T-helper 17 cell (primary cell): ENCODE measurements at places on chromosomes 13 and 19.
A peak's percentile ranks its signal among the peaks of the same experiment; 100 is the strongest.

DNA sequence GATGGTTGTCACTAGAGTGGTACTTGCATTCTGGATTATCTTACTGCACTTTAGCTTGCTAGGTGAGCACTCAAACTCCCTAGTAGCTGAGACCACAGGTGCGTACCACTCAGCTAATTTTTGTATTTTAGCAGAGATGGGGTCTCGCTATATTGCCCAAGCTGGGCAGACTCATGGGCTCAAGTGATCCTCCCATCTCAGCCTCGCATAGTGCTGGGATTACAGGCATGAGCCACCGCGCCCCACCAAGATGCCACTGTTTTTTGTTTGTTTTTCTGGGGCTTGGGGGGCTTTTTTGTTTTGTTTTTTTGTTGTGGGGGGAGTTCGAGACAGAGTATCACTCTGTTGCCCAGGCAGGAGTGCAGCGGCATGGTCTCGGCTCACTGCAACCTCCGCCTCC, 17.8 kb downstream of the LYPD3 start:
- no peaks in the 10 kb centered on the region for H3K36me3 ChIP-seq
- DNase-seq = no peak
- H3K27me3 ChIP-seq = no peaks in the 10 kb centered on the region
- H3K4me1 ChIP-seq = peaks cover 20% of the 10 kb centered on the region
- H3K4me3 ChIP-seq = no peak overlapping the region
- peak overlapping the region; percentile 84 for H3K27ac ChIP-seq

GRCh38 chr19:21210037-21210621, 68.3 kb downstream of the ZNF431 start:
- H3K4me3 ChIP-seq = no peak overlapping the region
- H3K27ac ChIP-seq = no peak overlapping the region
- H3K36me3 ChIP-seq = peaks cover 3% of the 10 kb centered on the region
- H3K4me1 ChIP-seq = no peaks in the 10 kb centered on the region

- DNase-seq = no peak
- H3K4me3 ChIP-seq = no peak overlapping the region
- peaks cover 3% of the 10 kb centered on the region for H3K4me1 ChIP-seq
- no peak overlapping the region for H3K27ac ChIP-seq
These were observed 363.9 kb downstream of the MYO16 start for GRCh38 chr13:108993346-108993745.

DNA sequence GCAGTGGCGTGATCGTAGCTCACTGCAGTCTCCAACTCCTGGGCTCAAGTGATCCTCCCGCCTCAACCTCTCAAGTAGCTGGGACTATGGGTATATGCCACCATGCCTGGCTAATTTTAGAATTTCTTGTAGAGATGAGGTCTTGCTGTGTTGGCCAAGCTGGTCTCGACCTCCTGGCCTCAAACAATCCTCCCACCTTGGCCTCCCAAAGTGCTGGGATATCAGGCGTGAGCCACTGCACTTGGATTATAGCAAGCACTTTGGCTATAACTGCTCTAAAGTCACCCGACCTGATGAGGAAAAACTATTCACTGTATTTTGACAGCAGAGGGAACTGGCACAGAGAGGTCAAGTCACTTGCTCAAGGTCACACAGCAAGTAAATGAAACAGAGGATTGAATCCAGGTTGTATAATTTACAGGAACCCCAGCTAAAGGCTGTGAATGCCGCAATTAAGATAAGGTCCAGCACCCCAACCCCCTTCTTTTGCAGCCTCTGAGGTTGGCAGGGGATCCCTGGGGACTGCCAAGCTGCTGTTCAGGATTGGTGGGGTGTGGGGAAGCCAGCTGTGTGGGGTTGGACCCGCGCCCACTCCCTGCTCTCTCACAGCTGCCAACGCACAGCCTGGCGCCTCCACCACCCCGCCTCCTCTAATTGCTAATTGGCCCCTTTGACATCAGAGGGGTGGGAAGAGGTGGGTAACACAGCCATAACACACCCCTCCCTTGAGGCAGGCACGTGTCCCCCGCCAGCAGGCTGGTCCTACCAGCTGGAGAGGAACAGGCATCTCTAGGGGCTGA, 6.0 kb downstream of the TMIGD2 start:
- no peaks in the 10 kb centered on the region for H3K4me1 ChIP-seq
- H3K27me3 ChIP-seq = no peaks in the 10 kb centered on the region
- H3K36me3 ChIP-seq = no peaks in the 10 kb centered on the region

DNA sequence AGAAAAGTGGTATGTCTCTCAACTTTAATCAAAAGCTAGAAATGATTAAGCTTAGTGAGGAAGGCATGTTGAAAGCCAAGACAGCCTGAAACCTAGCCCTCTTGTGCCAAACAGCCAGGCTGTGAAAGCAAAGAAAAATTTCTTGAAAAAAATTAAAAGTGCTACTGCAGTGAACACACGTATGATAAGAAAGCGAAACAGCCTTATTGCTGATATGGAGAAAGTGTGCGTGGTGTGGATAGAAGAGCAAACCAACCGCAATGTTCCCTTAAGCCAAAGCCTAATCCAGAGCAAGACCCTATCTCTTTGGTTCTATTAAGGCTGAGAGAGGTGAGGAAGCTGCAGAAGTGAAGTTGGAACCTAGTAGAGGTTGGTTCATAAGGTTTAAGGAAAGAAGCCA, 96.4 kb downstream of the ZDHHC20 start:
- DNase-seq = no peak
- H3K4me3 ChIP-seq = no peak overlapping the region
- H3K27ac ChIP-seq = no peak overlapping the region
- H3K36me3 ChIP-seq = peaks cover 2% of the 10 kb centered on the region
- peaks cover 7% of the 10 kb centered on the region for H3K27me3 ChIP-seq
- H3K4me1 ChIP-seq = peaks cover 7% of the 10 kb centered on the region

DNA sequence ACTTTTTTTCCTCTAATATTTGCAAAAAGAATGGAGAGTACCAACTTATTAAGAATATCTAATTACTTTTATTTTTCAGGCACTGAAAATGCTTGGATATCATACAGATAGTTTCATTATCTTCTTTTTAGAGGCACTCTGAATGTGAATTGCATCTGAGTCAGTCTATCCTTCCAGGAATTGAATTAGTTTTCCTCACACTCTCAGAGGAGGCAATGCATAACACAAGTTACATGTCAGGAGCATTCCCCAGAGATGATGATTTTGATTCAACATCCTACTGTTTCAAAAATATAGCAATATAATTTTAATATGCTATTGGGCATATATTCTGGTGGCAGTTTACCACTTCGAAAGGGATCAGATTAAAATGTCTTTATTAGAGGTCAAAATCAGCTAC, 1315.4 kb downstream of the PCDH9 start:
- no peaks in the 10 kb centered on the region for H3K4me1 ChIP-seq
- DNase-seq = no peak
- no peaks in the 10 kb centered on the region for H3K27me3 ChIP-seq
- no peaks in the 10 kb centered on the region for H3K36me3 ChIP-seq
- no peak overlapping the region for H3K27ac ChIP-seq

GRCh38 chr13:113840541-113841352, 23.1 kb downstream of the GAS6 start:
- H3K4me1 ChIP-seq = peaks cover 3% of the 10 kb centered on the region
- H3K36me3 ChIP-seq = peaks cover 2% of the 10 kb centered on the region
- H3K4me3 ChIP-seq = no peak overlapping the region
- no peaks in the 10 kb centered on the region for H3K27me3 ChIP-seq
- H3K27ac ChIP-seq = no peak overlapping the region

DNA sequence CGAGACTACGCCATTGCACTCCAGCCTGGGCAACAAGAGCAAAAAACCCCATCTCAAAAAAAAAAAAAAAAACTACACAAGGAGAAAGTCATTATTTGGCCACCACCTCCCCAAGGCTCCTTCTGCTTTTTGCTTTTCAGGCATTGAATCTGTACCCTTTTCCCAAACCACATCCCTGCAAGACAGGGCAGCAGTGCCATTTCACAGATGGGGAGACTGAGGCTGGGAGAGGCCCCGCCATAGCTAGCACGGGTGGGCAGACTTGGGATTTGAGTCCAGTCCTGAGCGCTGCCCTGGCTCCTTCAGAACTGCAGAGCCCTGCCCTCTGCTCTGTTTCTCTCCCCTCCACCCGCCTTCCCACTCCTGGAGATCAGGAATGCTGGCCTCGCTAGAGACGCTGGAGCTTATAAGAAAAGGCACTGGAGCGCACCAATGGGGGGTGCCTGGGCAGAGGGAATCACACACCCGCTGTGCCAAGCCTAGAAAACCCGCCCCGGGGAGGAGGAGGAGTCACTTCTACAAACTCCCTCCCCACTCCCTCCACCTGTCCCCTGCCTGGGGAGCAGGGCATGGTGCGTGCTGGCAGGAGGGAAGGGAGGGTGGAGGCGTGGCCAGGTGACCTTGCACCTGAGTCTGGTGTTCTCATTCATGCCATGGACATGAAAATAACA, 17.6 kb downstream of the TJP3 start:
- no peak for DNase-seq
- peaks cover under 1% of the 10 kb centered on the region for H3K36me3 ChIP-seq
- no peak overlapping the region for H3K4me3 ChIP-seq
- no peak overlapping the region for H3K27ac ChIP-seq

GRCh38 chr19:11578258-11579142, 1.1 kb upstream of the ACP5 start:
- no peak overlapping the region for H3K27ac ChIP-seq
- H3K36me3 ChIP-seq = no peaks in the 10 kb centered on the region
- H3K27me3 ChIP-seq = no peaks in the 10 kb centered on the region
- DNase-seq = peak; percentile 16
- peaks cover 15% of the 10 kb centered on the region for H3K4me1 ChIP-seq

GRCh38 chr13:108049211-108049610, 166.1 kb downstream of the LIG4 start:
- H3K4me1 ChIP-seq = no peaks in the 10 kb centered on the region
- no peak overlapping the region for H3K4me3 ChIP-seq
- DNase-seq = no peak
- H3K36me3 ChIP-seq = no peaks in the 10 kb centered on the region

GRCh38 chr19:49264258-49264657, 60.7 kb downstream of the SLC6A16 start:
- H3K36me3 ChIP-seq = no peaks in the 10 kb centered on the region
- no peaks in the 10 kb centered on the region for H3K27me3 ChIP-seq
- no peaks in the 10 kb centered on the region for H3K4me1 ChIP-seq
- H3K27ac ChIP-seq = no peak overlapping the region
- no peak for DNase-seq

GRCh38 chr19:13894552-13894951, 11.4 kb downstream of the BRME1 start:
- H3K4me1 ChIP-seq = no peaks in the 10 kb centered on the region
- no peaks in the 10 kb centered on the region for H3K36me3 ChIP-seq
- DNase-seq = no peak
- H3K27ac ChIP-seq = no peak overlapping the region

DNA sequence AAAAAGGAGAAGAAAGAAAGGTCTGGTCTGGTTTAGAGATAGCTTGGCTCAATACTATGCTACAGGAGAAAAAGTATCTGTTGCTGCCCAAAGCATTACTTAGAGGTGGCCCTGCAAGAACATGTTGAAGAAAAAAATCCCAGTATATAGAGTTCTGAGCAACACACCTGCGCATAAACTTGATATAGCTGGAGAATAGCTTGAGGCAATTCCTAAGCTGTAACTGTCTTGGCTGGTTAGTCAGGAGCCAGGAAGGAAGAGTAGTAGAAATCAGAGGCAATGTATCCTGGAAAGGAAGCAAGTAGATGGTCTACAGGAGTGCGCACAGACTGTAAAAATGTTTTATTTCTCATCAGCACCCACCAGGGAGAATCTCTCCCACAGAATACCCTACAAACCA, 209.7 kb downstream of the SLITRK1 start:
- no peaks in the 10 kb centered on the region for H3K27me3 ChIP-seq
- H3K4me1 ChIP-seq = no peaks in the 10 kb centered on the region
- DNase-seq = no peak

GRCh38 chr13:110475117-110475516, 86.4 kb downstream of the RAB20 start:
- no peak for DNase-seq
- H3K27me3 ChIP-seq = peaks cover 51% of the 10 kb centered on the region
- no peak overlapping the region for H3K4me3 ChIP-seq
- no peak overlapping the region for H3K27ac ChIP-seq

- peaks cover 2% of the 10 kb centered on the region for H3K4me1 ChIP-seq
- no peak for DNase-seq
- no peaks in the 10 kb centered on the region for H3K36me3 ChIP-seq
- H3K27ac ChIP-seq = no peak overlapping the region
- no peak overlapping the region for H3K4me3 ChIP-seq
These were observed 903.1 kb downstream of the SLITRK6 start for GRCh38 chr13:84896128-84896527.

DNA sequence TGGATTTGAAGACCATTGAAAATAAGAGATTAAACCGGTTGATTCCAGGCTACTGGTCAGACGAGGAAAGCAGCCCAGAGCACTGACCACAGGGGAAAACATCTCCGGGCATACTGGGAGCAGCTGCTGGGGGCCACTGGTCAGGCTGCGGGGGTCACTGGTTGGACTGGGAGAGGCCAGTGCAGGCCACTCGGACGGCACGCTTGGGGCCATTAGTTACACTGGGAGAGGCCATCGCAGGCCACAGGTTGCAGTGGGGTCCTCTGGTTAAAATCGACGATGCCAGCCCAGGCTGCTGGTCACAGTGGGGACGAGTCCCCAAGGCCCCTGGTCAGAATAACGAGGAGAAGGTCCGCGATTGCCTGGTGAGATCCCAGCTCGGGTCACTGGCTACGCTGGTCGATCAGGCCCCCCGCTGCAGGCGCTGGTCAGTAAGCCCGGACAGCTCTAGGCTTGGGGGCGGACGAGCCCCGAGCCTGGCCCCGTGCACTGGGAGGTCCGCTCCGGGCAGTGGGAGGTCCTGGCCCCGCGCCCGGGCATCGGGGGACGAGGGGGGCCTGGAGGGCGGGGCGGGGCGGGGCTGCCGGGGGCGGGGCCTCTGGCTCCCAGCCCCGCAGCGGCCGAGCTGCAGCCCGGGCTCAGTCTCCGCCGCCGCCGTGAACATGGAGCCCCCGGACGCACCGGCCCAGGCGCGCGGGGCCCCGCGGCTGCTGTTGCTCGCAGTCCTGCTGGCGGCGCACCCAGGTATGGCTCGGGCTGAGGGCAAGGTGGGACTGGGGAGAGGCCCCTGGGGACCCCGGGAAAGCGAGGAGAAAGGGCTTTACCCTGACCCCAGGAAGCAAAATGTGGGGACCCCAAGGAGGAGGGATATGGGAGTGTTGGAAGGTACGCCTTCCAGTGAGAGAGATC, at the start of gene BCAM:
TSS of gene BCAM (plus strand) at position 641 of the 909 bp plus-strand sequence. CDS start at position 663, 22 bp downstream.
- H3K4me3 ChIP-seq = peak within 1 kb of the TSS; percentile 67
- DNase-seq = no peak
- H3K4me1 ChIP-seq = peaks cover 6% of the 10 kb centered on the region
- peaks cover 10% of the 10 kb centered on the region for H3K27me3 ChIP-seq
- H3K36me3 ChIP-seq = peaks cover 4% of the 10 kb centered on the region
- H3K27ac ChIP-seq = no peak within 1 kb of the TSS
